T-helper 9 cell (primary cell): ENCODE measurements at places on chromosomes 16 and 17.
A peak's percentile ranks its signal among the peaks of the same experiment; 100 is the strongest.

- DNase-seq: no peak
These were observed 19.3 kb downstream of the HSF5 start for GRCh38 chr17:58468944-58469343.

DNA sequence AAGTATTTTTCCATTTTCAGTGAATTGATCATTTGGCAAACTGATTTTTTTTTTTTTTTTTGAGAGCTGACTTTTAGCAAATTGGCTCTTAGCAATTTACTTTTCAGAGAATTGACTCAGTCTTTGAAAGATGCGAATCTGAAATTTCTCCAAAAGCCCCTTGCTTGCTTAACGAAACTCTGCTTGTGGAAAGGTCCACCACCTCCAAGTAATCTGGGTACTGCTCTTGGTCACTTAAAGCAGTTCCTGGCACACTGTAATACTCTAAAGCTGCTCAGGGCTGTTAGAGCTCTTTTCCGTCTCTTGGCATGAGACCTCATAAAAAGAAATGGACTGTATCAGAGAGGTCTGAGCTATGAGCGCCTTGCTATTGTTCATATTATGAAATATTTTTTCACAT lies 2.9 kb downstream of the GSDMB start:
- DNase-seq: no peak

- no peak for DNase-seq
These were observed 178.0 kb downstream of the WWOX start for GRCh38 chr16:78277321-78278055.

DNA sequence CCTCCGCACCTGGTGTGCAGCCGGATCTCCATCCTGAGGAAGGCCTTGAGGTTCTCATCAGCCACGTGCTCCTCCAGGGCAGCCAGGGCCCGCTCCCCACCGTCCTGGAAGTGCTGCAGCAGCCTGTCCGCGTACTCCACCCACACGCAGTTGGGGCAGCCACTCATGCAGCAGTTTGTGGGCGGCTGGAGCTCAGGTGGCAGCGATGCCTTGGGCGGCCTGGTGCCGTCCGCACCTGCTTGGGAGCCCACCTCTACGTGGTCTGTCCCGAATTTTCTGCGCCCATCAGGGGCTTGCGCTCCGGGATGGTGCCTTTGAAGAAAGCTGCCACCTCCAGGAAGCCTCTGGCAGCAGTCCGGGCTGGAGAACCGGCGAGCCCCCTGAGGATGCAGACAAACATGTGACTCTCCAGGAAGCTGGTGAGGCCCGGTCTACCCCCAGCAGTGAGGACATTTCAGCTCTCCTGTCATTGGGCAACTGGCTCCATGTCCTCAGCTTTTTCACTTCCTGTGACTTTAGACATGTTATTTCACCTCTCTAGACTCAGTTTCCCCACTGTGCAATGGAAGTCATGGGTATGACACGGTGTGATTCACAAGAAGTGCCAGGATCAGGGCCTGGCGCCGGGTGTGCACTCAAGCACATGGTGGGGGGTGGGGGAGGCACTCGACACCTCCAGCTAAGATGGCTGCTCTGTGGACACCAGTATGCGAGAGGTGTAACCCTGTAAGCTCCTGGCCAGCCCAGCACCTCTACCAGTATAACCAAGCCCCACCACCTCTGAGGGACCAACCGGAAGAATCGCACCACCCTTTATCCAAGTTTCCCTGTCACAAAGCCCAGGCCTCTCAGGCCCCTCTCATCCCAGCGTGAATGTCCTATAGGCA lies 957 bp downstream of the OXLD1 start:
- no peak for DNase-seq

GRCh38 chr17:79942011-79942405 lies 93.7 kb downstream of the TBC1D16 start:
- no peak for DNase-seq

GRCh38 chr17:36482611-36483504 lies 3.6 kb upstream of the ZNHIT3 start:
- DNase-seq: peak; percentile 74

GRCh38 chr16:79061181-79061580 lies 539.4 kb downstream of the MAF start:
- no peak for DNase-seq

DNA sequence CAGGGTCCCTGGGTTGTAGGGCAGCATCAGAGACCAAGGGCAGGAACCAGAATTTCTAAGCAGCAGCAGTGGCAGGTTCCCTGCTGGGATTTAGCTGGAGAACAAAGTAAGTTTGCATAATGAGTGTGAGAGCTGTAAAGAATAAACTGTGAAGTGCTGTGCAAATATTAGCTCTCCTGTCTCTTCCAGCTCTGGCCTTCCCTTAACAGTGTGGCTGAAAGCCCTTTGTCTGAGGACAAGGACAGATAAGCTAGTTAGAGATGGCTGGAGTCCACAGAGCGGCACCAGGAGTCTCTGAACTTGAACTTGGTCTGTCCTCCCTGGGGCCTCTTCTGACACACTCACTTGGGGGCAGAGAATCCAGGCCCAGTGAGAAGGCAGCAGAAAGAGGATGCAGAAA lies 98.2 kb upstream of the WSCD1 start:
- DNase-seq: no peak
